ENCODE measurements at places on chromosomes 3 and 15. TPM values are rescaled to one million over a fixed set of nuclear protein-coding genes. Genes with fewer than 3 reads are reported as not detected.

GRCh38 chr3:64443546-64444381 lies 218.5 kb upstream of the PRICKLE2 start:
- no peak for DNase-seq

Gene RBP2
- total RNA-seq, result not detected

- no peak for DNase-seq
Measured at GRCh38 chr3:155084567-155084966, 4.4 kb downstream of the MME start.

GRCh38 chr3:128173849-128174248 lies 20.6 kb downstream of the EEFSEC start:
- DNase-seq, result peak; percentile 54

- no peak for DNase-seq
Measured at GRCh38 chr3:160027541-160028195, 39.0 kb downstream of the IL12A start.

DNA sequence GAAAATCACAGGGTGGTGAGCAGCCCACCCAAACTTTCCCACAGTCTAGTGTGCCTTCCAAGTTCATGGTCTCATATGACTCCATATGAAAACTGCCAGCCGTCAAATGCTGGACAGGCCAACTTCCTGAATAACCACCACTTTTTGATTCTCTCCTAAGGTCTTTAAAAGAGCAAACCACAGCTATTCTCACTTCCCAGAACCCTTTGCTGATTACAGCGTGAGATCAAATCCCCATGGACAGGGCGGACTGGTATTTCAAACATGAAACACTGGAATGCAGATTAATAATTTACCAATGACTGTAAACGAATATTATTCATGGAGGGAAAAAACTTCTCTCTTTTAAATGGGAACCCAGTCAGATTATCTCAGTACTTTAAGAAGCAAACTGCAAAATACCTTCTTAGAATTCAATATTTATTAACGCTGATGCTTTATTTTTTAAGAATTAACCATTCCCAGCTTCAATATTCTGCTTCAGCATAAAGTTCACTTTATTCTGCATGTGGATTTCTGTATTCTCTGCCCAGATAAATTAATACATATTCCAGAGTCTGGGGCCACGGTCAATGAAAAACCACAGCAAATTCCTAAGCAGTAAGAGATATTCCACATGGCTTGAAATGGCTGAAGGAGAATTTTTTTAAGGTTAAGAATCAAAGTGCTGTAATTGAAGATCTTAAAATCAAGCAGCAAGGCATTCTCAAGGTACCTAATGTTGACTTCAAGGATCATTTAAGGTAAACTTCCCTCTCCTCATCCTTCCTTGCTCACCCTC lies 42.9 kb downstream of the MYO1E start:
- no peak for DNase-seq

DNA sequence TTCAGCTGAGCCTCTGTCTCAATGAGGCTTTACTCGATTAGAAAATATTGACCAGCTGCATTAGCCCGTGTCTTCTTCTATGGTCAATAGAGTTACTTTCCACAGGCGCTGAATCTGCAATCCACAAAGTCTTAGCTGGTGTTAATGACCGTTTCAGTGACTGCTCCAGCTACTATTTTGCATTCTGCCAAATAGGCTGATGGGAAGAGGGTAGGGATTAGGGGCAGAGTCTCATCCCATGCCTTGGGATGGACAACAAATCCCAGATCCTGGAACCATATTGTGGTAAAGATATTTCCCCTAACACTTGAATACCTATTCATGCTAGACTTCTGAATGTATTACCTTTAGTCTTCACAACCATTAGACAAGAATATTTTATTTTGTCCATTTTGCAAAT lies 29.5 kb upstream of the MAGI1 start:
- DNase-seq, result no peak

Gene DHX36
- 48.0 TPM for total RNA-seq

DNA sequence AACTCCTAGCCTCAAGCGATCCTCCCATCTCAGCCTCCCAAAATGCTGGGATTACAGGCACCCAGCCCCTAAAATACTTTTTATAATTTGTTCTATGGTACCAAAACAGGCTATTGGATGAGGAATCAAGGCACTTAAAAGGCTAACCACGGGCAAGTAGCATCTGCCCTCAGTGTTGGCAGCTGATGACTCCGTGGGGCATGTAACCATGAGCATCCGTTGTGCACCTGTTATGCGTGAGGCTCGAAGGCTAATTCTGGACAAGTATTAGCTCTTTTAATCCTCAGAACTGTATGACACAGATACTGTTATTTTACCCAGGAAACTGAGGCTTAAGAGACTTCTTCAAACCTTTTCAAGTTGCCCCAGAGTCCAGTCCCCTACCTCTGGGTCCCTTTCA lies 10.2 kb downstream of the WDR73 start:
- DNase-seq, result no peak

DNA sequence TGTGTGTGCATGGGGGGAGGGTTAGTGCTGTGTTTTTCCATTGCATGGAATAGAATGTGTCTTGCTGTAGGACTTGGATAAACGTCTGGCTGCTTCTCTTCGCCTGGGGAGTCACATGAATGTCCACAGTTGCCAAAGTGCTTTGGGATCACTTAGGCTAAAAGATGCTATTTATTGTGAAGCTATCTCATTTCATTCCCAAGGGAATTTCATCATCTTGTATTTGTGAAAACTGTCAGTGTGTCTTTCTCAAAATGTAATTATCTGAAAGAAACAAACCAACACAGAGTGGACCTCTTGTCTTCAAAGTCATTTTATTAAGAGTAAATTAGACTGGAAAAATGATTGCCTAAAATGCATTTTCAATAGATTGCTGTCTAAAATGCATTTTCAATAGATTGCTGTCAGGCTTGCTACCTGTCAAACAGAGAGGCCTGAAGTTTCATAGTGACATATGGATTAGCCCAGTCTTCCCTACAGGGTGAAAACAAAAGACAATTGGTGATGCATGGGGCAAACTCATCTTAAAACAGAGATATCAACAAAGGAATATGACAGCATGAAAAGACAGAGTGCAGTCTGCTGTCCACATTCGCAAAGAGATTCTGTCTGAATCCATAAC lies 117.1 kb upstream of the GOLIM4 start:
- DNase-seq, result no peak

Gene BFSP2
- not detected for total RNA-seq

Gene EPHB3
- total RNA-seq, result 8.4 TPM

- DNase-seq, result no peak
Measured at GRCh38 chr3:42198709-42199108, 67.3 kb downstream of the CCK start.

GRCh38 chr3:171829841-171830517 lies 13.2 kb upstream of the TMEM212 start:
- DNase-seq, result peak; percentile 72

DNA sequence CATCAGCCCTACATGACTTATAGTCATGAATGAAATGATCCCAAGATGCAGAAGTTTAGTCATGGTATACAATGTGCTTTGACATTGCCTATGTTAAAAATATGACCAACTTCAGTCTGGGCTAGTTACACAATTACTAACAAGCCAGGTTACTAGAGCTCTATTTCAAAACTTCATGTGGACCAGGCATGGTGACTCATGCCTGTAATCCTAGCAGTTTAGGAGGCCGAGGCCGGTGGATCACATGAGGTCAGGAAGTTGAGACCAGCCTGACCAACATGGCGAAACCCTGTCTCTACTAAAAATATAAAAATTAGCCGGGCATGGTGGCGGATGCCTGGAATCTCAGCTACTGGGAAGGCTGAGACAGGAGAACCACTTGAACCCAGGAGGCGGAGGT lies 613.0 kb downstream of the CADM2 start:
- no peak for DNase-seq

Gene GP9
- total RNA-seq, result not detected

Gene ANKDD1A
- total RNA-seq, result 4.9 TPM

DNA sequence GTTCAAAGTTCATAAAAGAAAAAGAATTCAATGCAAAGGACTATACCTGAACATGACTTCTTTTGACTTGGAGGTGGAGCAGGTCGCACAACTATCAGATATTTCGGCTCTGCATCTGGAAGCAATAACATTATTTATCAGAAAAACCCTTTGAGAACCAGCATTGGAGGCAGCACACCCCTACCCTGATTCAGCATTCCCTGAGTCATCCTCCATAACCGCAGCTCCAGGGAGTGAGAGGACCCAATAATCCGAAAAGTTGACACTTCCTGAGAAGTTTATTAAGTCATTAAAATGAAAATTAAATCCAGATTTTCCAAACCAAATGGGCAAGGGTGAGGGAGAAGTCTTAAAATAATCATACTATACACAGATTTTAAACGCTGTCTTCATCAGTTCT lies 90.6 kb downstream of the ABI3BP start:
- no peak for DNase-seq

DNA sequence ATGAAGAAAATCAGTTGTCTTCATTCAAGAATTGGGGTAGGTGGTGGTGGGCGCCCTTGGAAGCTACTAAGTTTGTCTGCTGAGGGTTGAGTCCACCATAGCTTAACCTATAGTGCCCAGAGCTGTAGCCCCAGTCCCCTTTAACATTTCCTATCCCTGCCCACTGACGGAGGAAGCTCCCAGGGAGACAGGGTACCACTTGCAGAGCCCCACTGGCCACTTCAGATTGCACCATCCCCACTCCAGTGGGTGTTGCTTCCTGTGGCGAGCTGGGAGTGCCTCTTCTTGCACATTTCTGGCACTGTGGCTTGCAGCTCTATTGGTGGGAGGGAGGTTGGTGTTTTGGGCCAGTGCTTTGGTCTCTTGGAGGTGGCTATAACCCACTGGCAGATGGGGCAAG lies 2.7 kb downstream of the PXYLP1 start:
- DNase-seq, result no peak

Gene RASGRF1
- total RNA-seq, result 0.14 TPM
